ENCODE measurements at places on chromosomes 4 and X. TPM values are rescaled to one million over a fixed set of nuclear protein-coding genes. Genes with fewer than 3 reads are reported as not detected.

DNA sequence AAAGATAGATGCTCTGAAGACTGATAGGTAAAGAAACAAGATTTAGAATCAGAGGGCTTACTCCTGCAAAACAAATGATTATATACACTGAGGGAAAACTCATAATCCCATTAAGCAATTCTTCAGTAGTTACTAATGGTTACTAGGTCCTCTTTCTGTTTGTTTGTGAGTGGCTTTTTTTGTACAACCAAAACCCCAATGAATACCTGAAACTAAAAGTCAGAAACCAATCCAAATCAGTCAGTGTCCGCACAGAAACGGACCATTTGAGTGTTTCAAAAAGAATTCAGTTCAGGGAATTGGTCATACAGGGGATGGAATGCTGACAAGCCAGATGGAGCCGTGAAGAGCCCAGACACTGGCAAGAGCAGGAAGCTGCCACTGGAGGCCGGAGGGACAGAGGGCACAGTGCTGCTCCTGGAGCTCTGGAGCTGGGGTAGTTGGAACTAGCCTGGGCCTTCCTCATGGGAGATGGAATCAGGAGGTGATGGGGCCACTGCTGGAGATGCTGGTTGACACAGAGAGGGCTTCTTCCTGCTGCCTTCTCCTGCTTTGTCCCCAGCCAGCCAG is 31.9 kb downstream of the SETD7 start:
- ATAC-seq: no peak

DNA sequence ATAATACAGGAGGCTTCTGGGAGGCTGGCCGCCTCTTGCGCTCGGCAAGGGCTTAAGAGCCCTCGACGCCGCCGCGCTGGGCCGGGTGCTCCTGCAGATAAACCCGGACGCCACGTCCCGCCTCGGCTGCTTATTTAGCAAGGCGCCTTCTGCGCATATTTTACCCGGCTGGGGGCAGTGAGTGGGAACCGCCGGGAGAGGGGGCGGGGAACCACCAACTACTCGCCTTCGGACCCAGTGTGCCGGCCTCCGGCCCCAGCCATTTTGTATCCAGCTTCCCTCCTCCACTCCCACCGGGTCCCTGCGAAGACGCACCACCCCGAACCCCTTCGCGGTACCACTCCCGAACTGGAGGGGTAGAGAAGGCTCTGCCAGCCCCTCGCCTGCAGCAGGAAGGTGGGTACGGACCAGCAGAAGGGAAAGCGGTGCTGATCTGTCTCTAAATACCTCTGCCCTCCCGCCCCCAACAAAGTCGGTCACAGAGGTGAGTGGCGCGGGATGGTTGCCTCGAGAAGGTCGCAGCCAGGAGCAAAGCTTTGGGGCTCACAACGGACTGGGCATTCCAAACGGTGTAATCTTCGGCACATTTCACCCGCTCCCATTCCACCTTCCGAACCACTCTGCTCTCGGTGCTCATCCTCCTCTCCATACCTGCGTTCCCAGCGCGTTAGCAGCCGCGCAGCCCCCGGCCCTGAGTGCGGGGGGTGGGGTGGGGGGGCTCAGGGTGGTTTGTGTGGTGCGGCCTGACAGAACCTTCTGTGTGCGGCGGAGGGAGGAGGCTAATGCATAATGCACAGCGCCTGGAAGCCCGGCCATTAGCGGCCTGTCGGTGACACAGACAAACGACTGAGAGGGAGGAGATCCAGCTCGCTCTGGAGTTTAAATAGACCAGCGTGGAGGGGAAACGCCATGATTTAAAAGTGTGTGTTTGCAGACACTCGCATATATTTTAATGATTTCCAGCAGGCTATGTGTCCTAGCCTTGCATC is 4.9 kb upstream of the BCOR start:
- no peak for ATAC-seq

GRCh38 chr4:36278789-36279188 is 2.6 kb upstream of the DTHD1 start:
- ATAC-seq: peak; percentile 82

DNA sequence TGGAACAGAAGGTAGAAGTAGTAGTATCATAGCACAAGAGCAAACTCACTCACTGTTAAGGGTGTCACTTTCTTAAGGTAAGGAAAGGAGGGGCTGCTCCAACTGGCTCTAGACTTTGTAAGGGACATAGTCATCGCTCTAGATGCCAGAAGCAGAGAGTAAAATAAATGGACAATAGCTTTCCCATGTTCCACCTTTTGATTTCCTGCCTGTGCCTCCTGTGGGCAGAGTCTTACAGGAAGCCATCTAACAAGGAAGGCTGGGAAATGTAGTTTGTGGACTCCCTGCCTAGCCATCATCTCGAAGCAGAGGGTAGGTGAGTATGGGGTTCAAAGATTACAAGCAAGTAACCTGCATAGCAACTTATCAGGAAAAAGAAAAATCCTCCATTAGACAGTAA is 1.7 kb upstream of the METTL14 start:
- no peak for ATAC-seq

- peak; percentile 47 for ATAC-seq
Measured at GRCh38 chrX:41180194-41180908, 95.1 kb downstream of the USP9X start.

FOXO4 gene
- total RNA-seq: 6.4 TPM

CDKL2 gene
- 0.56 TPM for total RNA-seq

QRFPR gene
- 4.3 TPM for total RNA-seq
